ENCODE measurements at places on chromosomes 5 and 9.

DNA sequence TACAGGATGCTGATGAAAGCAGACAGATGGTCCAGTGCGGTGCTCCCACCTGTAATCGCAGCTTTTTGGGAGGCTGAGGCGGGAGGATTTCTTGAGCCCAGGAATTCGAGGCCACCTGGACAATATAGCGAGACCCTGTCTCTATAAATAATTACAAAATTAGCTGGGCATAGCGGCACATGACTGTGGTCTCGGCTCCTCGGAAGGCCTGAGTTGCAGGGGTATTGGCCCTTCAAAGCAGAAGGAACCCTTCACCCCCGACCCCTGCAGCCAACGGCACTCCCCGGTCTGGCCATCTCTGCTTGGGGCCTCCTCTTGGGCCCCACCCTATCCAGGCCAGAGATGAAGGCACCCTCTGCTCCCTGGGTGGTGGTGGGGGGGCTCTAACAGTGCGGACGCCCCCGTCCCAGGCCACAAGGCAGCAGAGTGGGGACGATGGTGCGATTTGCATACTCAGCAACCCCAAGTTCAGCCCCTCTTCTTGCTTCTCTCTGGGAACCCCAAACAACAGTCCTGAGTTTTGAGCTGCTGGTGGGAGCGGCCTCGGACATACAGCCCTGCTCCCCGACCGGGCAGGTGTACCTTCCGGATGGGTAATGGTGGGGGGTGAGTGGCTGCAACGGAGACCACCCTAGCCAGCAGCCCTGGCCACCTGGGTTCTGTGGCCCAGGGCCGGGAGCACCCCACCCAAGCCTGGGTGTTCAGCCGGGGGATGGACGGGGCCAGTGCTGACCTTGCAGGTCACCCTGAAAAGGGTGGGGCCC lies 50.7 kb downstream of the NACC2 start:
- DNase-seq = no peak

DNA sequence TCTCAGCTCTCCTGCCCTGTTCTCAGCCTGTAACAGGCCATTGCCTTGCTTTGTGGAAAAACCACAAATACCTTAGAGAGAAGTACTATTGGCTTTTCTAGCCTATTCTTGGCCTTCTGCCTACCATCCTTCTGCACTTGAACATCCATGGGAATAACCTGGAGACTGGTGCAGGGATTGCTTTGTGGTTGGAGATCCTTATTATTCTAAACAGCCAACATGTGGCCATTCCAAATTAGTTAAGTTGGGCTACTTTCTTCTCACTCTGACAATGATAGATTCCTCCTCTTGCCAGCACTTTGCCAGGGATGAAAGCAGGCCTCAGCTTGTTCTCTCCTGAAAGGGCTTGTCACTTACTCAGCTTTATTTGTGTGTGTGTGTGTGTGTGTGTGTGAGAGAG lies 240.4 kb downstream of the GLIS3 start:
- DNase-seq = no peak

GRCh38 chr9:121557581-121558447 lies 58.2 kb upstream of the GGTA1 start:
- peak; percentile 75 for DNase-seq

- DNase-seq = no peak
These were observed 19.6 kb downstream of the PRUNE2 start for GRCh38 chr9:76886318-76886717.

DNA sequence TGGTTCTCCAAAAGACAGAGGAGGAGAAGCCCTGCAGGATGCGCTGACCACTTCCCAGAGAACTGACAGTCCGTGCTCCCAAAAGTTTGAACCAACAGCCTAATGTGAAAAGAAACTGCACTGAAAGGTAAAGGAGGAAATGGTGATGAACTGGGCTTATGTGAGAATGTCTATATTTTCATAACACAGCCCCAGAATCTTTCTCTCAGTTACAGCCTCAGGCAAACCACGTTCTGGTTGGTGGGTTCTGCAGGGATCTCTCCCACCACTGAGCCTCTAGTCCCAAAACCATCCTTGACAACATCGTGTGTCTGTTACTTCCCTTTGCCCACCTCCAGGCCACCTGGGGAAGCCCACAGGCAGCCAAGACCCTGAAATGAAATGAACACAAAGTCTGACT lies 23.9 kb downstream of the SPARC start:
- no peak for DNase-seq

- DNase-seq = no peak
These were observed 6.2 kb downstream of the RMND5B start for GRCh38 chr5:178136990-178137389.

GRCh38 chr5:112070022-112070421 lies 313.0 kb upstream of the NREP start:
- DNase-seq = no peak

- DNase-seq = no peak
These were observed 5.6 kb upstream of the NTNG2 start for GRCh38 chr9:132156262-132156661.

GRCh38 chr5:127746756-127747155 lies 43.6 kb downstream of the CCDC192 start:
- DNase-seq = peak; percentile 57

- DNase-seq = no peak
These were observed 43.6 kb upstream of the ZBTB43 start for GRCh38 chr9:126761274-126761673.

GRCh38 chr5:56807679-56808078 lies 7.7 kb upstream of the MAP3K1 start:
- no peak for DNase-seq

DNA sequence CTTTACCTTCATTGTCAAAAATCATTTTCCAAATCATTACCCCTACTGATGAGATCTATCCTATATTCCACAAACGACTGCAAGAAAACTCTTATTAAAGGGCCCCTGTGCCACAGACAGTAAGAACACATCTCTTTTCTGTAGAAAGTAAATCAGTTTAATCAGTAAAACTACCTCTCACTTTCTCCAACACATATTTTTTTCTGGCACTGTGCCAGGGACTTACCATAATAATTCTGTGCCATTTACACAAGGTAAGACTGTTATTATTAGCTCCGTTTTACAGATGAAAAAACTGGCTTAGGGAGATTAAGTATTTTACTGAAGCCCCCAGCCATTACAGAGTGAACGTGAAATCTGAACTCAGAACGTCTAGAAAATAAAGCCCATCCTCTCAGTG lies 587.0 kb upstream of the COX7C start:
- no peak for DNase-seq

DNA sequence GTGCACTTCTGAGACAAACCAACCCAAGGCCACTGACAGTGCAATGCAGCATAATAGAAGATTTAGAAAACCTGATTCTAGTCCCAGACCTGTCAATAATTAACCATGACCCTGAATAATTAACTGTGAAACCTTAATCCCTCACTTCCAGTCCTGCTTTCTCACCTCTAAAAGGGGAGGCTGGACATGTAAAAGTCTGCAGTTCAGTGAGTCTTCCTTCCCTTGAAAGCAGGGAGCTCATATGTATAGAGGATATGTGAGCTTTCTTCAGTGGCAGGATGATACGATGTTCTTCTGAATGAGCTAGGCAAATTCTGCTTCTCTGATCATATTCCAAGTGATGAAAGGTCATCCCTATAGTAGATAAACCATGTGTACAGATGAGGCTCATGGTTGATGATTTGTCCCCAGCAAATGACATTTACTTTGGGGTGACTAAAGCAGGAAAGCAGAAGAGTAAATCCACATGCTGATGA lies 2.9 kb downstream of the KCNV2 start:
- no peak for DNase-seq

DNA sequence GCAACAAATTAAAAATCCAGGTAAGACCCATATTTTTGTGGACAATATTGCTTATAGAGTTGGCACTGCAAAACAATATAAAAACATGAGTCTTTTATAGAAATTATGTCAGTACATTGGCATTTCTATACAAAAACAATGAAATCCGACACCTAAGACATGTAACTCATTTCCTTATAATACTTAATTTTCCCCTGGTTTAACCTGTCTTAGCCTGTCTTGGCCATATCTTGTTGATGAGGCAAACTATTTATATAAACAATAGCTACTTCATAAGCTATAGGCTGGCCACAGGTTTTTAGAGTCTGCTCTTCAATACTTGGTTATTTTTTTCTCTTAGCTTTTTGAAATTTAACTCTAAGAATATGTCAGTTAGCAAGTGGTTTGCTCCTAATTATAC lies 44.7 kb upstream of the IZUMO3 start:
- no peak for DNase-seq

DNA sequence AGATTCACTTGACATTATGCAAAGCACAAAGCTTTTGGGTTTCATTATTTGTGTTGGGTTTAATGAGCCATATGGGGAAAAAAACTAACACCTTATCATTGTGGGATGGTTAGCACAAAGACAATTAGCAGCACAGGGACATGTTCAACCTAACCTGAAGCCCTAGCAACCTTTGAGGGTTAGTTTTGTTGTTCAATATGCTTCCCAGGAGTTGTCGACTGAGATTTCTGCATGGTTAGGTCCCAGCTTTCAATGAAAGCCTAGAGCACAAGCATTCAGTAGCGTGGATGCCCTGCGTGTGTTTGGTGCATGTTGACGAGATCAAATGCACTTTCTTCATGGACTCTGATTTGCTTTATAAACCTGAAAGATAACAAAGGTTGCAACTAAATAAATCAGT lies 565.2 kb upstream of the TLE4 start:
- no peak for DNase-seq

- peak; percentile 23 for DNase-seq
These were observed 118.7 kb upstream of the ATP10B start for GRCh38 chr5:160970605-160971191.

- DNase-seq = peak; percentile 47
These were observed 14.7 kb upstream of the OMD start for GRCh38 chr9:92438900-92439526.

DNA sequence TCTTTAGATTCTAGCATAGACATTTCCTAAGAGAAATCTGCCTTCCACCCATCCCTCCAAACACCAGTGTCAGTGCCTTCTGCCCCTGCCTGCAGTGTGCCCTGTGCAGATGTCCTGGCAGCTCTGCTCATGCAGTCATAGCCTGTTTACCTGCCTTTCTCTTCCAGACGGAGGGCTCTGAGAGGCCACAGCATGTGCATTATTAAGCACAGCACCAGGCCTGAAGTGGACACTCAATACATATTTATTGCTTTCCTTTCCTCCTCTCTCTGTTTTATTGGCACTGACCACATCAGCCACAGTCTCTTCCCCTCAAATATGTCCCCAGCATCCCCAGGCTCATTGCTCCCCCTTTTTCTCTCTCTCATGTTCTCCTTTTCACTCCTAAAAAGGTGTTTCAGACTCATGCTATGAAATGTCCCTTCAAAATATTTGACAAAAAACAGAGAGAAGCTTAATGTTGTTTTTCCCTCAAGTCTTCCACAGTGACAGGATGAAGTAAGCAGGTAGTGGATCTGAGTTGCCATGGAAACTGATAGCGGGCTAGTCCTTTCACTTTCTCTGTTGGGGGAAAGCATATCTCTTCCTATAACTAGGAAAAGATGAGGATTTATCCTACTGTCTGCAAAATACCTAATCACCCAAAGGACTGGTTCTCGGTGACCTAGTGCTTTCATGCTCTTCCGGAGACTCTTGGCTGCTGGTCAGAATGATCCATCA lies 100.9 kb downstream of the ATP10B start:
- no peak for DNase-seq

DNA sequence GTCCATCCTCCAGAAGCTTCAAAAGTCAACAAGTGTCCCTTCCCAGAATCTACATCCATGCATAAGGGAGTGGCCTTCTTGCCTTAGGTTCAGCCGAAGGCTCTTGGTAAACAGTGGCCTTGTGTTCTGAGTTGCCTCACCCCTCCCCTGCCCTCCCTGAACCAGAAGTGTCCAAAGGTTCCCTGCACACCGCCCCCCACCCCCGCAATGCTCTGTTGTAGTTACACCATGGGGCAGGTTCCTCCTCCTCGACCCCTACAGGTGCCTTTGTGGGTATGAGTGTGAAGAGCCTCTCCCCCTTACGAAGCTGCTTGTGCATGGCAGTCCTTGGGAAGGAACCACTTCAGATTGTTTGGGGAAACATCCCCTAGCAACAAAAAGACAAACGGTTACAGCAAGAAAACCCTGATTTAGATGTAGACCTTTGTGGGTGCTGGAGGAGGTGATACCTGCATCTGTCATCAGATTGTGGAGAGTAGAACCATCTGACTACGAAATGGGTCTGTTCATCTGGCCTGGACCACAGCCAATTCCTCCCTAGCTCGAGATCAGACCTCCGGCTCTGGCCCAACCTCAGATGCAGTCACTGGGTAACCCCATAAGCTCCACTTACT lies 7.1 kb downstream of the SPACA9 start:
- no peak for DNase-seq

GRCh38 chr5:10409504-10409903 lies 32.2 kb upstream of the ROPN1L start:
- DNase-seq = no peak

GRCh38 chr5:126998201-126998631 lies 32.1 kb downstream of the MARCHF3 start:
- peak; percentile 62 for DNase-seq

DNA sequence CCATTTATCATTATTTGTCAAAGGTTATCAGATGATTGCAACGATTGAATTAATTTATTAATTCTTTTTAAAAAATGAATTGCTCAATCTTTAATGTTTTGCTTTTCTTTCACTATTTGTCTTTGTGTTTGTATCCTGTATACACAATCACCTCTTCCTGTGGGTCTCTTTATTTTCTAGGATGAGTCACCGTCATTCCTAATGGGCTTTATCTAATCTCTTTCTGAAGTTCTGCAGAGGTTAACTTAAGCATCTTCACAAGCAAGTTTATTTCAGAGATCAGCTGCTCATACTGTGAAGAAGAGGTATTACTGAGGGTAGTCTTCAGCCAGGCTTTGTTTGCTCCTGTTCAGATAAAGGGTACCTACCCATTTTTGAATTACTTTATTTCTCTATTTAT lies 323.9 kb downstream of the NNT start:
- DNase-seq = no peak

DNA sequence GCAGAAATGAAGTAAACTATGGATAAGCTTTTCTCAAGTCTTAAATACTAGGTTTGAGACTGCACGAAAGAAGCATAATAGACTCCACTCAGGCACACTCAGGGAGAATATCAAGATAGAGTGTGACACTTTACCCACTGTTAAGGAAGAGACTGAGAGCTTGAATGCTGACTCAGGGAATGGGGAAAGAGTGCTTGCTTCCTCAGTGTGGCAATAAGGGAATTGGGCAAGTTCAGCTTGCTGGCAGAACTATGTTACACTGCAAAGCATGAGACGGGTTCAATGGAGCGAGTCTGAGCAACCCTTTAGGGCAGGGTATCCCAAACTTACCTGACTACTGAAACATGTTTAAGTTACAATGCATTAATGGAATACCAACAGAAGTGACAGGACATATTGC lies 237.7 kb upstream of the MEF2C start:
- DNase-seq = peak; percentile 38

GRCh38 chr9:21852754-21853153 lies 50.3 kb downstream of the MTAP start:
- DNase-seq = no peak

- DNase-seq = no peak
These were observed 180.8 kb upstream of the NUDT12 start for GRCh38 chr5:103743421-103743820.
